ENCODE measurements at places on chromosomes 1 and 21.

GRCh38 chr1:19445417-19446342, 39.7 kb downstream of the CAPZB start:
- no peak for DNase-seq

GRCh38 chr1:161817176-161817730, 51.1 kb downstream of the ATF6 start:
- DNase-seq, result no peak

GRCh38 chr21:31143036-31143435, 104.8 kb upstream of the KRTAP19-8 start:
- DNase-seq, result no peak

- DNase-seq, result no peak
These were observed 2.3 kb upstream of the NFASC start for GRCh38 chr1:204868340-204868700.

GRCh38 chr1:234920136-234920842, 208.3 kb downstream of the TOMM20 start:
- no peak for DNase-seq

Data from AG04449 (cell line).